ENCODE measurements at places on chromosomes 16 and 17.

DNA sequence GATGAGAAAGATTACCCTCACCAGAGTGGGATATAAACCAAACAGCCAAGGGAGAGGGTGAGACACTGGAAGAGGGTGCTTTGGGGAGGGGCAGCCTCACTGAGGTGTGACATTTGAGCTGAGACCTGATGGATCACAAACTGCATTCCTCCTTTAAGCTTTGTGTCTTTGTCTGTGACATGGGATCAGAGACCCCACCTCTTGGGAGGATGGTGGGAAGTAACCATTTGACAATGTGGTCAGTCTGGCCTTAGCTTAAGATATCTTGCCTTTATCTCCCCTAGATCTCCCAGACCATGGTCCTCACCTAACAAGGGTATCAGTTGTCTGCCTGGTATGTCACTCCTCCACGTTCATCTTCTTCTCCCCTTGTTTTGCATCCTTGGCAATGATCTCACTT is 163.4 kb downstream of the SHISA9 start:
- no peak for DNase-seq

DNA sequence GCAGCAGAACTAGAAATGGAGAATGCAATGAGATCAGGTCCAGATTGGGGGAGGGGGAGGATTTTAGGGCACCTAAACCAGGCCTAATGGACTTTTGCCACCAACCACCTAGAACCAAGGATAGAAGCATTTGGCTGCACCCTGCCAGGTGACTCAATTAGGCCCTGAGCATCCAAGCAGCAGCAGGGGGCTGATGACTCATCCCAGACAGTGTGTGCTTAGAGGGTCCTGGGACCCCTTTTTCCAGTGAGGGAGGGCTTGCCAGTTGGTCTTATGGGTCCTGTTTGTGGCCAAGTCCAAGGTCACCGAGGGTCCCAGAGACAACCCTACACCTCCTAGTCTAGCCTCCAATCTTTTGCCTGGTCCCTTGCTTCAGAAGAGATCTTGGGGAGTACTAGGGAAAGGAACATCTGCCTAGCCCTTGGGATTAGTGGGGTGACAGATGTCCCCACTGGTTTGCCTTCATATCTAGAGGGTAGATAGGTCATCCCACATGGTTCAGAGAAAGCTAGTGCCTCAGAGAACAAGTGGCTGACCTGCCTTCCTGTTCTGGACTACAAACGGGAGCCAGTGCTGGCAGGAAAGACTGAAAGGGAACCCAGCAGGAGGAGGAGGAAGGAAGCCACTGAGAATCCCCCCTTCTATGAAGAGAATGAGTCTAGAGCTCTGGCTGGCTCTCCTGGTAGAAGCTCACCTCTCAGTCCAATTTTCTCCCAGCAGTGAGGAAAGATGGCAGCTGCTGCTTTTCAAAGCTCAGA is 1.6 kb upstream of the TBKBP1 start:
- no peak for DNase-seq

- no peak for DNase-seq
Measured at GRCh38 chr16:11679250-11679649, 11.0 kb downstream of the SNN start.

DNA sequence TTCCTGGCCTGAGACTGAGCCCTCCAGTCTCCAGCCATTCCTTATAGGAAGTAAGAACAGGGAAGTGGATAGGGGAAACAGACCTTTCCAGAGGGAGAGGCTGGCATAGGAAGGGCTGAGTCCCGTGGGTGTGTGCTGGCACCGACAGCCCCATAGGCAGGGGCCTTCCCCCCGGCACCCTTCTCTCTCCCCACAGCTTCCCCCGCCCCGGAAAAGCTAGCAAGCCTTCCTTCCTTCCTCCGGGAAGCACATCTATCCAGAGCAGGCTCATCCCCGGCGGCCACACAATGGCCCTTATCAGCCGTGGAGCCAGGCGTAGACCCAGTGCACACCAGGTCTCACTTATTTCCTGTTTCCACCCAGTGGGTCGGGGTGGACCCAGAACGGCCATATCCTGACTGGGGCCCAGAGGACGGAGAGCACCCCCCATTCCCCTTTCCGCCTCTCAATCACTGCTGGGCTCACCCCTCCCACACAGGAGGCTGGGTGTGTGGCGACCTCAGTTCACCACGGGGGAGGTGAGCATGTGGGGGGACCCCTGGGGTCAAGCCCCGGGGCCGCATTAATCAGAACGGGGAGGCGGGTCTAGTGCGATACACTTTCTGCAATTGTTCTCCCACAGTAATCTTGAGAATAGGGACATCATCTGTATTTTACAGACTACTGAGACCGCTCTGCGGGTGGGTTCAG is 950 bp upstream of the MYO1C start:
- no peak for DNase-seq

DNA sequence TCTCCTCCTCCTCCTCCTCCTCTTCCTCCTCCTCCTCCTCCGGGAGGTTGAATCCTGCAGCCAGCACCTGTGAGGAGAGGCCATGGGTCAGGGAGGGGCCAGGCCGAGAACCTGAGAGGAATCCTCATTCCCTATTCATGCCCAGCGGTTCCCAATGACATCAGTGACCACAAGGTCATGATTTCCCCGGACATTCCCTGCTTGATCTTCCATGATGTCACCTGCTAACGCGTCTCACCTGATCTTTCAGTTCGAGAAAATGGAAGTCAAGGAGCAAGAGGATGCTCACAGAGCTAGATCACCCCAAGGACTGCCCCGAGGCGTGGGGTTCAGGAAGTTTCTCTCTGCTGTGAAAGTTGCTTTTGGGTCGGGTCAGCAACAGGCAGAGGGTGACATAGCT is 5.4 kb downstream of the APOBR start:
- DNase-seq: no peak

GRCh38 chr16:12613131-12613991 is 190.3 kb downstream of the CPPED1 start:
- peak; percentile 70 for DNase-seq

GRCh38 chr16:65121870-65122723 is at the start of gene CDH11:
TSS of gene CDH11 (minus strand) at chr16:65122063. CDS start at chr16:65004869, 117,194 bp downstream.
- DNase-seq: no peak

DNA sequence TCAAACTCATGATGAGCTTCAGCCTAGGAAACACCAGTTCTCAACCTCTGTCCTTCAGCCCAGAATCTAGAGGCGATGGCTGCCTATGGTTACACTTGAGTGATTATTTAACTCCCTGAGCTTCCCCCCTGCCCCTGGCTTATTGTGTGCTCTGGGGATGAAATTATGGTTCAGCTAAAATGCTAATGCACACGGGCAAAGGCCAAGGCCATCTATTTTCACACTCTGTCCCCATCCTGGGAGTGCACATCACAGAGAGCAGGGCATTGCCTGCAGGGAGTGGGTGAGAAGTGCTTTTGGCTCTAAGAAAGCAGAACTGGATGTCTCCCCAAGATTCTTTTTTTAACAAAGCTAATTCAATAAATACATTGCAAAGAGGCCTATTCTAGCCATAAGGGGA is 21.6 kb upstream of the CACNG5 start:
- DNase-seq: no peak

GRCh38 chr17:35161281-35161761 is 13.7 kb downstream of the UNC45B start:
- no peak for DNase-seq

- DNase-seq: no peak
Measured at GRCh38 chr17:614653-615546, 99.7 kb downstream of the VPS53 start.

DNA sequence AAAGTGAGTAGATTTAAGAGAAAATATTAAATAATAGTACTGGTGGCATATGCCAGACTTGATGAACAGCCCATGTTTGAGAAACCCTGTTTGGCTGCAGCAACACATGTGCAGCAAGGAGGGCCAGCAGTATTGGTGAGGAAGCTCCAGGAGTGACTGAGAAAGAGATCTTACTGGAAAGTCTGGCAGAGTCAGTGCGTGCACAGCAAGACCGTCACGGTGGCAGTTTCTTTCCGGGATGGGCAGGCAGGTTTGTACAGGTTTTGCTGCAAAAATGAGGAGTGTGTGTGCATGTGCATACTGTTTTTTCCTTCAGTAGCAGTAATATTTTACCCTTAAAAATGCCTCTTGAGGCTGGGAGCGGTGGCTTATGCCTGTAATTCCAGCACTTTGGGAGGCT is 41.4 kb downstream of the KSR1 start:
- no peak for DNase-seq

DNA sequence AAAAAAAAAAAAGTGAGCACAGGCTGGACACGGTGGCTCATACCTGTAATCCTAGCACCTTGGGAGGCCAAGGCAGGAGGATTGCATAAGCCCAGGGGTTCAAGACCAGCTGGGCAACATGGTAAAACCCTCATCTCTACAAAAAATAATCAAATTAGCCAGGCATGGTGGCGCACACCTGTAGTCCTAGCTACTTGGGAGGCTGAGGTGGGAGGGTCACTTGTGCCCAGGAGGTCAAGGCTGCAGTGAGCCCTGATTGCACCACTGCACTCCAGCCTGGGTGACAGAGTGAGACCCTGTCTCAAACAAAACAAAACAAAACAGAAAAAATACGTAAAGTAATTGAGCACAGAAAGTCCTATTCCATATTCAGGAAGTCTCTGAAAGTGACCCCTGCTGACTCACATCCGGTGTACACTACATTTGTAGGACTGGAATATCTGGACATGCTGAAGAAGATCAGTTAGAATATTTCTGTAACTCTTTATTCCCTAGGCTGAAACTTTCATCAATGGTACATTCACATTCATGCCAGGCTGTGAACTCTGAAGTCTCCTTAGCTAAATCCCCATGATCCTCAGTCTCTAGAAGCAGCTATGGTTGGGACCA is 66.0 kb upstream of the HAS3 start:
- DNase-seq: no peak

DNA sequence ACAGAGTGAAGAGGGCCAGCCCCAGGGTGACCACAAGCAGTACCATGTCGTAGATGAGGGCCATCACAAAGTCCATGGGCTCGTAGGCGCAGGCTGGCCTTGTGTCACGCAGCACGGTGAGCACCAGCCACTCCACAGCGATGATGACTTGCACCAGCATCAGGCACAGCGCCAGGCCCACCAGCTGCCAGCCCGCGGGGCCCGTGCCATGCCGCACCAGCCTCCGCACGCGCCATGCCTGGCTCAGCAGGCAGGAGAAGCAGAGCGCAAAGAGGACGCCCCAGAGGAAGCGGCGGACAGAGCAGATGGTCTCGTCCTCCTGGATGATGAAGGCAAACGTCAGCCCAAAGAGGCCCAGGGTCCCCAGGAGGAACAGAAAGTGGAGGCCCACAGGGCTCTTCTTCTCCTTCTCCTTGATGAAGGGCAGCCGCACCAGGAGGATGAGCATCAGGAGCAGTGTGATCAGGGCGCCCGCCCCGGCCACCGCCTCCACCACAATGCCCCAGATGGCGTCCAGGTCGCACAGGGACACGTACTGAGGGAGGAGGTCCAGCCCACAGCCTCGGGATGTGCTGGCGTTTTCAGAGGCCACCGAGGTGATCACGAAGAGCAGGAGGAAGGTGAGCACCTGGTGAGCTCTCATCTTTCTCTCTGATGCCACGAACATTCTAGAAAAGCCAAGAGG is 12.3 kb downstream of the GPRC5B start:
- no peak for DNase-seq

DNA sequence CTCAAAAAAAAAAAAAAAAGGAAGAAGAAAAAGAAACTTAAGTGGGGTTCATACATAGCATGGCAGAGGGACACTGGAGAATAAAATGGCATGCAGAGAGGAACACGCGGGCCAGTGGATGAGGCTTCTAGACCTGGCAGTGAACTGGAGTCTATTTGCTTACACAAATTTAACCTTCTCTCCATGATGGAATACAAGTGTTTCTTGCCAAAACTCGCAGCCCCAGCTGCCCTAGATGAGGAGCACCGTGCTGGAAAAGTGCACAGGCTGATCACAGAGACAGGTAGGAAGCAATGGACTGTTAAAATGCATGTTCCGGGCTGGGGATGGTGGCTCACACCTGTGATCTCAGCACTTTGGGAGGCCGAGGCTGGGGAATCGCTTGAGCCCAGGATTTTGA is 9.3 kb downstream of the SSTR2 start:
- DNase-seq: no peak

DNA sequence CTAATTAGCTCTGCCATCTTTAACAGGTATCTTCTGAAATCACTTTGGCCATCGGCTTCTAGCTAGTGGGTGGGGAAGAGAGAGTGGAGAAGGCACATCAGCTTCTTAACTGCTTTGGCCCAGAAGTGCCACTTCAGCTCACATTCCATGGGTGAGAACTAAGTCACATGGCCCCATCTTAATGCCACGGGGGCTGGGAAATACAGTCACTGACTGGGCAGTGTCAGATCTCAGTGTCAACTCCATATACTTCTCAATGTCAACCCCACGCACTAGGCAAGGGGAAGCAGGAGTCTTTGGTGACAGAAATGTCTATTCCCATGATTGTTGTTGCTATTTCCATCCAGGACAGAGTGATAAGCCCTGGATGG is 29.4 kb downstream of the CCR7 start:
- no peak for DNase-seq

- no peak for DNase-seq
Measured at GRCh38 chr17:50175035-50175807, 9.4 kb downstream of the SGCA start.

GRCh38 chr16:1981398-1981836 is at the start of gene NOXO1:
TSS of gene NOXO1 (minus strand) at chr16:1981469. CDS start at chr16:1981179, 290 bp downstream.
- no peak for DNase-seq

DNA sequence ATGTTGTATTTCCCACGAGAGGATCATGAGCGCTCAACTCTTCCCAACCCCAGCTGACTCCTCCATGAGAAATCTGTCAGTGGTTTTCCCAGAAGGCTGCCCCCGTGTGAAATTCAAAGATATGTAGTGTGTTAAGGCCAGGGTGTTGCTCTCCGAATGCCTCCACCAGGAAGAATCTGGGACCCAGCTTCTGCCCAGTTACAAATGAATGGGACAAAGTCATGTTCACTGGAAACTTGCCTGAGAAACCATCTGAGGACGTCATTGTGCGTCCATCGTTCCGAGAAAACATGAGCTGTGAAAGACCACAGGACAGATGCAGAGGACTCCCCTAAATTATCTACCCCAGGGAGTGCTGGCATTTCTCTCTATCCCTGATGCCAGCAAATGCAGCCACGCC is 86.0 kb downstream of the AIPL1 start:
- no peak for DNase-seq

DNA sequence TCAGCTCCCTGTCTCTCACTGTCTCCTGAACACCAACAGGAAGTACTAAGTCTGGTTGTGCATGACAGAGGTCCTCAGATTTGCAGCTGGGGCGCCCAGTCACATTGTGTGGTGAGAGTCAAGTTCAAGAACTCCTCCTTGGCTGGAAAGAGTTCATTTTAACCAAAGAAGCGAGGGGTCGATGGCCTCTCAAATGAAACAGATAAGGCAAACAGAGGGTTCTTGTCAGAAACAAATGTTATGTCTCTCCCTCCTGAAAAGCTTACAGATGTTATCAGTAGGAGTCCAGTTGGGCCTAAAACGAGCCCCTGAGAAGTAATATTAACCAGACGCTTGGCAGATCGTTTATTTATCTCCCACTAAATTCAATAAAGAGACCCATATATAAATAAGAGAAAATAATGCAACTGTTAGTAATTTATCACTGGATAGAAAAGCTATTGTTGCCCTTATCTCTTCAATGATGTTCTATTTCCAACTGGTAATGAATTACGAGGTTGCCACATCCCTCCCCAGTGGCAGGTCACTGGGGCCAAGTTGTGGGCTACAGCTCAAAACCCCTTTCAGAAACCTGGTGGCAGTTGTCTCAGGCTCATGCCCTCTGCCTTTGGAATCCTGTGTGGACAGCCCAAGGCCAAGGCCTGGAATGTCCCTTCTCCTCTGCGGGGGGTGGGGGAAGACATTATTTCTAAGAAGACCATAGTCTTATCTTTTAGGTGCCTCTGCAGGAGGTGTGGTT is 307.5 kb upstream of the DYNLRB2 start:
- DNase-seq: no peak

GRCh38 chr17:55037828-55038227 is 69.3 kb downstream of the STXBP4 start:
- DNase-seq: no peak

All from stimulated activated CD8-positive, alpha-beta memory T cell treated with anti-CD3 and anti-CD28 coated beads, Interleukin-4, amount 100 ng/mL, for 48 hours (primary cell).